ENCODE measurements at places on chromosomes 16 and 17.

GRCh38 chr16:35751191-35751941 is 2292.0 kb downstream of the TP53TG3F start:
- DNase-seq: no peak

DNA sequence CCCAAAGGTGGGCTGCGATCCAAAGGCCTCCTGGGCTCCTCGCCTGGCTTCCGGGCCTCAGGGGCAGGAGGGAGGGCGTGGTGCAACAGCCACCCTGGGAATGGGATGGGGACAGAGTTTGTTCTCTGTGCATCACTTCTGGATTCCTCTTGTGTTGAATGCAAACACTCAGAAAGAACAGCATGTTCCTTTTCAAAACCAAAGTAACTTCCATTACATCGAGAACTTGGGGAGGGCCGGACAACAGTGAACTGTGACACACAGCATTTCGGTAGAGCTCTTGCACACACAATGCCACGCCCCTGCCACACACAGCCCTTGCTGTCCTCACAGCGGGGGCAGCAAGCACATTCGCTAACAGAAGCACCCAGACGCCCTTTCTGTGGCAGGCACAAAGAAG is 36.1 kb upstream of the FASN start:
- peak; percentile 19 for DNase-seq

DNA sequence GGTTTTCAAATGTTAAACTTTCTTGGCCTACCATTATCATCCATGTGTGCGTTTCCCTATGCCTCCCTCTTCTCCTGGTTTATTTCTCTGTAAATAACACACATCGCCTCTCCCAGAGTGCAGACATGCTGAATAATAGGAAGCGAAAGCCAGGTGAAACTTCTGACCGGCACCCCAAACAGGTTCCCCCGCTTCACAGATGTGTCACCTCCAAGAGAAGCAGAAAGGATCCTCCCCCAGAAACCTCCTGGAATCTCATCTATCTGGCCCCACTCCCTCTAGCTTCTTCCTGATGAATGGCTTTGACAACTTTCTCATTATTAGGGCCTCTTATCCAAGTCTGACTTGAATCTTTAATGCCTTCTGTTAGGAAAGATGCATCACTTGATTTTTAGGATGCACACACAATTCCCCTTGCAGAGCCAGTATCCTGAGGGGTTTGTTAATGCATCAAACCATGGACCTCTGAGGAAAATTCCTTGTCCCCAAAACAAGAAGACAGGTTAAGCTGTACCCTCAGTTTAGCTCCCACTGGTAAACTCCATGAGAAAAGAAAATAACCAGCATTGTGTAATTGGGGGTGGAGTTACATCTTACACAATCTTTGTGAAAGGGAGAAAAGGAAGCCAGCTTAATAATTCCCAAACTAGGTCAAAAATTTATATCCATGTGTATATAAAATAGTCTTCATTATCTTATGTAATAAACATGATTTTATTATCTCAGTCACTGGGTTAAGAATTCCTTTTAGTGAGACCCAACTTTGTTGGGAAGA is 20.1 kb upstream of the HYDIN start:
- DNase-seq: no peak

GRCh38 chr16:30113711-30114333 is 485 bp upstream of the GDPD3 start:
- no peak for DNase-seq

GRCh38 chr16:79369796-79370195 is 230.7 kb downstream of the MAF start:
- no peak for DNase-seq

- DNase-seq: no peak
Observed at GRCh38 chr17:15247891-15248529, 17.1 kb downstream of the PMP22 start.

DNA sequence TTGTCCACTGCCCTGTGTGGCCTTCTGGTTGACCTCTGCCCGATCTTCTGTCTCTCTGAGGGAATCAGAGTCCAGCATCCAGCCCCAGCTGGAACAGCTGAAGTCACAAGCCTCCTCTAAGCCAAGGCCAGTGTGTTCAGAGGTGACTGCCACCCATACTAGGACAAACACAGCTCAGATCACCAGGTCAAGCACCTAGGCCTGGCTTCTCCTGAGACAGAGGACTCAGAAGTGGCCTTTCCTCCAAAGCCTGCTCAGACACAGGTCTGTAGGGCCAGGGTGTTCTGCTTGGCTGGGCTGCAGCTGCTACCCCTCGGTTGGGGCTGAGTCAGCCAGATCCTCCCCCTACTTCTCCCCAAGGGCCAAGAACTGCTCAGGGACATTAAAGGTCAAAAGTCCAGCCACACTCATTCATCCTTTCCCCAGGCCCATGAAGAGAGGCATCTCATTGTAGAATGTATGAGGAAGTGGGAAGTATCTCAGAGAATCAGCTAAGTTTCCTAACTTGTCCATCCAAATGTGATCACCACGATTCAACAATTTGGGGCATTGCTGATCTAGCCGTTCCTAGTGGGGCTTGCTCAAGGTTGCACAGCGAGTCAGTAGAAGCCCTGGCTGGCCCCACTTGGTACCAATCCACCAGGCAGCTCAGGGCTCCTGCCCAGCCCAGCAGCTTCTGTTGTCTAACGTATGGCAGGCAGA is 7.6 kb downstream of the SLC46A1 start:
- DNase-seq: no peak

- DNase-seq: no peak
Observed at GRCh38 chr16:57504001-57504400, 17.7 kb upstream of the DOK4 start.

DNA sequence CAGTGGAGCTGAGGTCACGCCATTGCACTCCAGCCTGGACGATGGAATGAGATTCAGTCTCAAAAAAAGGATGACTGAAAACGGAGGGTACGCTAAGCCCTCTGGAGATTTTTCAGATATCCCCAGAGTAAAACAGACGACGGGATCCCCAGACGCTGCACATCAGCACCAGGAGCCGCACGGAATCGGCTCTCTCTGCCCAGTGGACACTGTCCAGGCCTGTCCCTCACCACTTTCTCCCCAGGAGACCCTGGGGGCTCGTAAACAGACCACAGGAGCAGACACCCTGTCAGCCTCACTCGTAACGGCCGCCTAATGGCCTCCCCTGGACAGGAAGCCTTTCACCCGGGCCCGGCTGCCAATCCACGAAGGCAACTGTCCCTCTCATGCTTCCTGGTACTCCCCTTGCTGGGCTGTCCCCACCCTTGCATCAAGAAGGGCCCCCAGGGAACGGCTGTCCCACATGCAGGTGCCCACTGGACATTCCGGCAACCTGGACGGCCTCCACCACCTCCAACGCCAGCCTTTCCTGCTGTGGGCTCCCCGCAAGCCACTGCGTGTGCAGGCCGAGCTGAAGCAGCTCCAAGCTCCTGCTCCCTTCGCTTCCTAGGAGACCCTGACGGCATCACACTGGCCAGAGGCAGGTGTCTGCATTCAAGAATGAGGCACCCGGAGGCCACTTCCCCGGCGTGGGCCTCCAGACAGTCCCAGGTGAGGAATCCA is 74.3 kb downstream of the TIMM22 start:
- no peak for DNase-seq

- DNase-seq: no peak
Observed at GRCh38 chr16:61929776-61930175, 106.5 kb downstream of the CDH8 start.

DNA sequence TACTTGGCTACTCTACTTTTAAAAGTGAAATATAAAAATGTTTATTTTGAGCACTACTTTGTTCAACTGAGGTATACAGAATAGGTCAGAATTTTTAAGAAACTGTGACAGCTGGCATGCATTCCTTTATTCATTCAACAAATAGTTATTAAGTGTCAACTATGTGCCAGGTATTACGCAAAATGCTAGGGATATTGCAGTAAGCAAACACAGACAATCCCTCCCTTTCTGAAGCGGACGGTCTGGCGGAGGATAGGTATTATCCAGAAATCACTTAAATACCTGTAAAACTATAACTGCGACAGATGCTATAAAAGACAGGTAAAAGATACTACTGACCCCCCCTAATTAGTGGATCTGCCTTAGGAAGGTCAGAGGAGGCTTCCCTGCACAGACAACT is 26.1 kb downstream of the METTL16 start:
- DNase-seq: peak; percentile 2

DNA sequence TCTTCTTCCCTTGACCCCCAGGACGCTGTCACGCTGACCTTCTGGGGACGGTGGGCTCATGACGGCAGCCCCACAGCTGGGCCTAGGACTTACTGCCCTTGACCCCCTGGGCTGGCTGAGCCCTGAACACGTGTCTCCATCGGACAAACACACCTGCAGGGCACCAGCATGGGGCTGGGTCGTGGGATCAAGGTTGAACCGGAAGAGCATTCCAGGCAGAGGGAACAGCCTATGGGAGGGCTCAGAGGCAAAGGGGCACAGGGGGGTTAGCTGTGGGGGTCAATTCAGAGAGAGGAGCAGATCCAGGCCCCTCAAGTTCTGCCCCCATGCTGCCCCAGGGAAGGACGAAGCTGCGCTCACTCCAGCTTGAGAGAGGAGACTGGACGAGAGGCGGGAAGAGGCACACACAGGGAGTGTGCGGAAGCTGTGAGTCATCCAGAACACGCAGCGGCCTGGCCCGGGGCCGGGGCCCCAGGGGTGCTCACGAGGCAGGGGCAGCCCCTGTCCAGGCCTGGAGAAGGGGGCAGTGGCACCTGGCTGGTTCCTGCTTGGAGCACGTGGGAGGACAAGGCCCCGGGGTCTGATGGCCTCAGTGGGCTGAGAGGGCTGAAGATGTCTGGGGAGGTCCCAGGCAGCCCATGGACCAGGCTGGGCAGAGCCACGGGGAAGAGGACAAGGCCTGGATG is 9.9 kb downstream of the SSTR5 start:
- no peak for DNase-seq

DNA sequence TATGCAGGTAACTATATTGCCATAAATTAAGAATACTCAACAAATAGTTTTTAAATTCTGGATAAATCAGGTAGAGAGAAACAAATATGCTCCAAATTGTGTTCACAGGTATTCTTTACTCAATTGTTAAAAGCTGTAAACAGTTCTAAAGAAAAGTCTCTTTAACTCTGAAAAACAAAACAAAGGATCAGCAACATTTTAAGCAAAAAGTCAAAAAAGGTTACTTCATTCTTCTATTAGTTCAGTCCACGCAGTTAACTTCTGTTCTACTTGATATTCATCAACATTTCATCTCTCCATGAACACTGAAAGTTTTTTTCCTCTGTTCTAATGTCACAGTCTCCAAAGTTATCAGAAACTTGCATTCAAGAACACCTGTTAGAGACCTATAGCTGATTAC is 47.9 kb downstream of the SCPEP1 start:
- no peak for DNase-seq

DNA sequence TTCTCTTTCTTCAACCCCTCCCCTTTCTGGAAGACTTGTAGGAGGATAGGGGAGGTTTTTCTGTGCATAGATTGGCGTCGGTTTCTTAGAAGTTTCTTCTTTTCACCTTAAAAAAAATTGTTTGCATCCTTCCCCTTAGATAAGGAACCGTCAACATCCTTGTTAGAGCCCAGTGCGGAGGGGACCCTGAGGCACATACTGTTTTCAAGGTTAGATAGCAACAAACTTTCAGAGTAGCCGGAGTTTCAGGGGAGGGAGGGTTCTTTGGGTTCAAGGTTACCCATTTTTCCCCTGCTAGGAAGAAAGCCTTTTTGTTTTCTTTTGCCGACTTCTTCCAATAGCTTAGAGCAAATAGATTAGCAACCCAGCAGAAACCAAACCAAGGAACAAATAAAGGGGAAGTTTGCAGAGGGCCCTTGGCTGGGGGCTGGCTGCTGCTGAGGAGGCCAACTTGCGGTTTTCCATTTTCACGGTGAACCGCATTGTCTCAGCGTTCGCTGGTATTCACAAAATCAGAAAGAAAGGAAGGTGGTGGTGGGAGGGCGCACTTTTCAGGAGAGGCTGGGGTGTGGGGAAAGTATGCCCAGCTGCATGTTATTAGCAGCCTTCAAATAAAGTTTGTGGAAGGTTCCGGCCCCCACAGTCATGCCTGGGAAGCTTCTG is 28.8 kb downstream of the MSI2 start:
- DNase-seq: no peak

DNA sequence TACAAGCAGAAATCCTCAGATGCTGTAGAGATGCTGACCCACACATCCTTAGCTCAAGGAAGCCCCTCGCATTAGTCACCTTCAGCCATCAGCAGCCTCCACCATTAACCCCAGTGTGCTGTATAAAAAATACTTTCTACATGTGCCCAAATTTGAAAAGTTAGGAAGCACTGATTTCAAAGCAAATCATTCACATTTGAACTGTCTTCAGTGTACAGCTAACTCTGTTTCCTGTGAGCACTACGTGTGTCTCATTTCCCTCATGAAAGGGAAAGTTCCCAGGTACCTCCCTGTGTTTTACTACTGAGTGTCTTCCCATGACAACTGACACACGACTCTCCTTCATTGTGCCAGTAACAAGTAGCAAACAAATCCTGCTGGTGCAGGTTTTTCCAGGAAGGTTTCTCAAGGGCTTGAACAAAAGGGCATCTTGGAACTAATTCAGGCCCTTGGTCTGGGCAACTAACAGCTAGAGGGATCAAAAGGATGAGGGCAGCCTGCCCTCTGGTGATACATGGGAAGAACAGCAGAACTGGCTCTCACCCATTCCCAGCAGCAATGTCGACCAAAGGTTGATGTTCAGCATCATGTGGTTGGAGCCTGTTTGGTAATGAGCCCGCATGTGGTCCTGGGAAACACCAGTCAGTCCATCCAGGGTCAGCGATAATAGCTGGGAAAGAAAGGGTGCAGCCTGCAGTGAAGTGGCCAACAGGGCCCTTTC is 4.0 kb downstream of the SLC35B1 start:
- peak; percentile 31 for DNase-seq

- no peak for DNase-seq
Observed at GRCh38 chr17:72100470-72100869, 20.4 kb upstream of the SOX9 start.

DNA sequence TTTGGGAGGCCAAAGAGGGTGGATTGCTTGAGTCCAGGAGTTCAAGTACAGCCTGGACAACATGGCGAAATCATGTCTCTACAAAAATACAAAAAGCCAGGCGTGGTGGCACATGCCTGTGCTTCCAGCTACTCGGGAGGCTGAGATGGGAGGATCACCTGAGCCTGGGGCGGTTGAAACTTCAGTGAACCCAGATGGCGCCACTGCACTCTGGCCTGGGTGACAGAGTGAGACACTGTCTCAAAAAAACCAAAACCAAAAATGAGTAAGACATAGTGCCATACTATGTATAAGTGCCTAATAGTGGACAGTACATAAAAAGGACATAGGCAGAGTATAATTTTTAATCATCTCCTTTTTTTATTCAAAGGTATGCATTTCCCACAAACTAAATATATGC is 4.0 kb downstream of the CTC1 start:
- DNase-seq: no peak

- no peak for DNase-seq
Observed at GRCh38 chr16:60771138-60771537, 1265.1 kb downstream of the CDH8 start.
